ENCODE measurements at places on chromosomes 7 and 10. TPM values are rescaled to one million over a fixed set of nuclear protein-coding genes. Genes with fewer than 3 reads are reported as not detected.
A peak's percentile ranks its signal among the peaks of the same experiment; 100 is the strongest.

Gene LRRD1
- total RNA-seq: not detected

Gene RBM17
- 200 TPM for total RNA-seq

DNA sequence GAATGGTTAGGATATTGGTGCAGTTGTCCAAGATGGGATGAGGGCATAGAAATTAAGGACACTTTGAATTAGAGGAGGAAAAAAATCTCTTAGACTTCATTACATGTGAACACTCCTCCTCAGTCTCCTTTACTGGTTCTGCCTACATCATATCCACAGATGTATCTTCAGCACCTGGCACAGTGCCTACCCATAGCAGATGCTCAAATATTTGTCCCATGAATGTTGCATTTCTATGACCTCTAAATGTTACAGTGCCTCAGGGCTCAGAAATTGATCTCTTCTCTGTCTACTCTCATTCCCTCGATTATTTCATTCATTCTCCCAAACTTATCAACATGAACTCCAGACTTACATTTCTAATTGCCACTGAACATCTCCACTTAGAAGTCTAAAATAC is 17.1 kb downstream of the CNNM1 start:
- peaks cover 3% of the 10 kb centered on the region for H3K4me1 ChIP-seq
- H3K27me3 ChIP-seq: peaks cover 11% of the 10 kb centered on the region
- no peaks in the 10 kb centered on the region for H3K36me3 ChIP-seq
- H3K4me3 ChIP-seq: no peak overlapping the region
- no peak for DNase-seq
- no peak overlapping the region for H3K27ac ChIP-seq

- H3K4me3 ChIP-seq: no peak overlapping the region
- H3K4me1 ChIP-seq: peaks cover 9% of the 10 kb centered on the region
- H3K27me3 ChIP-seq: no peaks in the 10 kb centered on the region
- peaks cover 23% of the 10 kb centered on the region for H3K36me3 ChIP-seq
- no peak overlapping the region for H3K27ac ChIP-seq
- no peak for DNase-seq
Observed at GRCh38 chr10:118332948-118333710, 9.0 kb downstream of the FAM204A start.

- no peaks in the 10 kb centered on the region for H3K36me3 ChIP-seq
- DNase-seq: no peak
- no peak overlapping the region for H3K27ac ChIP-seq
- H3K4me1 ChIP-seq: peaks cover 17% of the 10 kb centered on the region
- H3K4me3 ChIP-seq: no peak overlapping the region
Observed at GRCh38 chr10:14500172-14500765, 169.5 kb upstream of the FRMD4A start.

DNA sequence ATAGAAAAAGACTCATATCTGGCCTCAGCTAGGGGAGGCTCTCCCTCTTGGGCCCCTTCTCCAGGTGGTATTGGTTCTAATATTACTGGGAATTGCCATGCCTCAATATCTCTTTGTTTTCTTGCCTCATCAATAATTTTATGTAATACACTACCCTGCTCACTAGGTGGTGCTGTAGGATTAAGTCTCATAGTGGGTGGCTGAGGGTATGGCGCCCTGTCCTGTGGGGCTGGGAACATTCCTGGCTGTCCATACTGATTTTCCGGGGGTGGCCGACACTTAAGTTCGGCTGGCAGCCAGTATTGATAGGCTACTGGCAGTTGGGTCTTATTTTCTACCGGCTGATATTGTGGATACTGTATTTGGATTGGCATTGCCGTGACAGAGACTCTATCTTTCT is 9.0 kb upstream of the TAS2R3 start:
- H3K27ac ChIP-seq: no peak overlapping the region
- no peaks in the 10 kb centered on the region for H3K27me3 ChIP-seq
- no peaks in the 10 kb centered on the region for H3K4me1 ChIP-seq
- no peak overlapping the region for H3K4me3 ChIP-seq
- H3K36me3 ChIP-seq: peaks cover 53% of the 10 kb centered on the region

GRCh38 chr10:70866424-70866823 is 21.9 kb downstream of the PCBD1 start:
- H3K27me3 ChIP-seq: no peaks in the 10 kb centered on the region
- no peak for DNase-seq
- H3K4me3 ChIP-seq: no peak overlapping the region

GRCh38 chr10:66552331-66552730 is 373.5 kb upstream of the LRRTM3 start:
- H3K27ac ChIP-seq: no peak overlapping the region
- no peak for DNase-seq
- H3K4me1 ChIP-seq: no peaks in the 10 kb centered on the region
- H3K4me3 ChIP-seq: no peak overlapping the region
- no peaks in the 10 kb centered on the region for H3K27me3 ChIP-seq

Gene ZNF804B
- not detected for total RNA-seq

DNA sequence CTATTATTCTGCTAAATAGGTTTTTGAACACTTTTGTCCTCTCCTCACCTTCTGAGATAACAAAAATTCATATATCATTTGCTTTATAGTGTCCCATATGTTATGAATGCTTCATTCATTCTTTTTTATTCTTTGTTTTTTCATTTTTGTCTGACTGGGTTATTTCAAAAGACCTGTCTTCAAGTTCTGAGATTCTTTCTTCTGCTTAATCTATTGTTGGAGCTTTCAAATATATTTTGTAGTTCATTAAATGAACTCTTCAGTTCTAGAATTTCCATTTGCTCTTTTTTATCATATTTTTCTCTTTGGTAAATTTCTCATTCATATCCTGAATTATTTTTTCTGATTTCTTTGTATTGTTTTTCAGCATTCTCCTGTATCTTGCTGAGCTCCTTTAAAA is 53.1 kb upstream of the SCIN start:
- peaks cover 20% of the 10 kb centered on the region for H3K27me3 ChIP-seq
- DNase-seq: no peak
- no peak overlapping the region for H3K27ac ChIP-seq
- no peak overlapping the region for H3K4me3 ChIP-seq

Gene SLC16A12
- not detected for total RNA-seq

DNA sequence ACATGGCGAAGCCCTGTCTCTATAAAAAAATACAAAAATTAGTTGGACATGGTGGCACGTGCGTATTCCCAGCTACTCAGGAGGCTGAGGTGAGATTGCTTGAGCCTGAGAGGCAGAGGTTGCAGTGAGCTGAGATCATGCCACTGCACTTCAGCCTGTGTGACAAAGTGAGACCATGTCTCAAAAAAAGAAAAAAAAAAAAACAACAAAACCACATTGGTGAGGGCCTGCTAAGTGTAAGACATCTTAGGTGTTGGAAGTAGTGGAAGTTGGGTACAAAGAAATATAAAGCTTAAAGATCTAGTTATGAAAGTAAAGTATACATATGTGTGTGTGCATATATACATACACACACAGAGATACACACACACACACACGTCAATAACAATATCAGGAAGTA is 228.0 kb downstream of the EXOC4 start:
- no peak overlapping the region for H3K4me3 ChIP-seq
- DNase-seq: no peak
- H3K36me3 ChIP-seq: peaks cover 18% of the 10 kb centered on the region
- H3K27me3 ChIP-seq: no peaks in the 10 kb centered on the region
- no peak overlapping the region for H3K27ac ChIP-seq

- no peak for DNase-seq
- peaks cover 3% of the 10 kb centered on the region for H3K27me3 ChIP-seq
- H3K4me1 ChIP-seq: no peaks in the 10 kb centered on the region
Observed at GRCh38 chr7:111987886-111988285, 218.3 kb downstream of the DOCK4 start.

- H3K4me1 ChIP-seq: peaks cover 5% of the 10 kb centered on the region
- H3K4me3 ChIP-seq: no peak overlapping the region
- no peak overlapping the region for H3K27ac ChIP-seq
- no peaks in the 10 kb centered on the region for H3K27me3 ChIP-seq
Observed at GRCh38 chr10:98260752-98261151, 7.2 kb downstream of the LOXL4 start.

Gene PKD1L1
- total RNA-seq: 0.34 TPM

Gene ABCB4
- 0.54 TPM for total RNA-seq

DNA sequence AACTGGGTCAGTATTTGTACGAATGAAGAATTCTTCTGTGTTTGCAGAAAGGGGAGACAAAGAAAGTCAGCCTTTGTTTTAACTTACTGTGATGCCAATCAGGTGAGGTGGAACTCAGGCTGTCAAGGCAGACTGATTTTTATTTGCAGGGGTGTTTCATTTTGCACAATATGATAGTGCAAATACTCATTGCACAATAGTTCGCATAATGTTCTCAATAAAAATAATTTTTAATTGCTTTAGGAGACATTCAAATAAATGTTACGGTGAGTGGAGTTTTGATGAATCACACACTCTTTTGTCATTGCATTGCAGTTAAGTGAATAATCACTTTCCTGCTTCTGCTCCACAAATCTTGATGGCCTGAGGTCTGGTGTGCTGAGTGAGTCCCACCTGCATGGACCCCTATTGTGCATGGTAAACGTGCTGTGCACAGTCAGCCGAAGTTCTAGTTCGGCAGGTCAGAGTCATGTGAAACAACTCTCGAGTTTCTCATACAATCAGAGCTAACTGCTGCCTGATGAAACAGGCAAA is 141.3 kb upstream of the FZD8 start:
- H3K4me3 ChIP-seq: no peak overlapping the region
- no peaks in the 10 kb centered on the region for H3K36me3 ChIP-seq
- H3K4me1 ChIP-seq: no peaks in the 10 kb centered on the region
- H3K27ac ChIP-seq: no peak overlapping the region
- no peaks in the 10 kb centered on the region for H3K27me3 ChIP-seq

DNA sequence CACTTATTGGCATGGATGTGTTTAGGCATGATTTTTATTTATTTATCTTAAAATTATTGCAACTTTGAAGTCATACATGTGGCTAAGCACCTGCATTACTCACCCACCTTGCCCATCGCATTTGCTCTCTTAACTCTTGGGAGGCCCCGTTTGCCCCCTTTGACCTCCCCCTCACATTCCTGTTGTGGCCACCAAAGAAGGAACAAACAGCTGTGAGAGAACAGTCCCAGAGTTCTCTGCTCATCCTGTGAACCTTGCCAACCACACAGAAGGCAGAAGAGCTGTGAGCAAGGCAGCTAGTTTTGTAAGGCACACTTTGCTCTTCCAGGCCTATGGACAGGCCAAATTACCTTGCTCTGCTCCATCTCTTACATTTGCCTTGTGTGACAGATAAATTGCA is 23.6 kb upstream of the FGL2 start:
- H3K4me3 ChIP-seq: no peak overlapping the region
- H3K27me3 ChIP-seq: no peaks in the 10 kb centered on the region
- peaks cover 16% of the 10 kb centered on the region for H3K4me1 ChIP-seq
- peaks cover 19% of the 10 kb centered on the region for H3K36me3 ChIP-seq

Gene MEOX2
- total RNA-seq: not detected

Gene CALHM1
- total RNA-seq: 0.94 TPM

DNA sequence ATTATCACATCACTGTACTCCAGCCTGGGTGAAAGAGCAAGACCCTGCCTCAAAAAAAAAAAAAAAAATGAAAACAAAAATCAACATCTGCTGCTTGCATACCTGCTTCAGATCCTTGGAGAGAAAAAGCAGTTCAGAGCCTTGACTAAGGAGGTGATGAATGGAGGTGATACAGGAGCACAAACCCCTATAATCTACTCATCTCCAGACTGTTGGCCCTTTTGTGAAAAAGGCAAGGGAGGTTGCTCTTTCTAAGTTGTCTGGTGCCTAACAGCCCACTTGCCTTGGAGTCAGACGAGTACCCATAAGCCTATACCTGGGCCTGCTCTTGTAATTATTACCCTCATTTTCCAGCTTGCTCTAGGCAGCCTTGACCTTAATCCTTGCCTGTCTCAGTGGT is 1.4 kb downstream of the SFXN2 start:
- no peak overlapping the region for H3K27ac ChIP-seq
- H3K36me3 ChIP-seq: peaks cover 13% of the 10 kb centered on the region
- H3K4me3 ChIP-seq: peak overlapping the region; percentile 41
- DNase-seq: no peak
- peaks cover 47% of the 10 kb centered on the region for H3K4me1 ChIP-seq

Gene UCN3
- not detected for total RNA-seq

DNA sequence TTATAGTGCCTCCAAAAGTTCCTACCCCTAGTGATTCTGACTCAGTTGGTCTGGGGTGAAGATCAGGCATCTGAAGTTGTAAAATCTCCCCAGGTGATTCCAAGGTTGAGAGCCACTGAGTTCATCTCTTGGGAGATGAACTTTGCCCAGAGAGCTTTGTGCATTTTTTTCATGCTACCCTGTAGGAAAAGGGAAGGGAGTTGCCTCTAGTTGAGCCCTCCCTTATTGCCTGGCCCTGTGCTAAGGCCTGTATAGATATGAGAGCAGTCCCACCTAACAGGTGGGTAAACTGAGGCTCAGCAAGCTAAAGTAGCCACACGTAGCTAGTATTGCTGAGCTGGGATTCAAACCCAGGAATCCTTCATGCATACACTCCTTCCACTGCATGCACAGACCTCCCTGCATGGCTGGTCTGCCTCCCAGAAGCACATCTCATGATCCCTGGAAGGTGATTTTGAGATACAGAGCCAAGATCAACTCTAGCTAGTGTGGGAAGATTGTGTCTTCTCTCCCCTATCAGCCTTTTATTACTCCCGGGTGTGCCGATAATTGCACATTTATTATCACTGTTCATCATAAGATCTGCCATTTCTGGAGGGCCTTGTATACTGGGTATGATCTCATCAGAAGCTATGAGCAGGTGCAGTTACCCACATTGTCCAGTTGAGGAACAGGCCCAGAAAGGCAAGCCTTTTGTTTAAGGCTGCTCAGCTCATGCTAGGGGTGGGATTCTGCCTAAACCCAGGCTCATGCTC is 47.0 kb downstream of the TBATA start:
- DNase-seq: no peak
- H3K4me1 ChIP-seq: peaks cover 13% of the 10 kb centered on the region
- no peaks in the 10 kb centered on the region for H3K36me3 ChIP-seq
- no peak overlapping the region for H3K4me3 ChIP-seq
- peaks cover 3% of the 10 kb centered on the region for H3K27me3 ChIP-seq

DNA sequence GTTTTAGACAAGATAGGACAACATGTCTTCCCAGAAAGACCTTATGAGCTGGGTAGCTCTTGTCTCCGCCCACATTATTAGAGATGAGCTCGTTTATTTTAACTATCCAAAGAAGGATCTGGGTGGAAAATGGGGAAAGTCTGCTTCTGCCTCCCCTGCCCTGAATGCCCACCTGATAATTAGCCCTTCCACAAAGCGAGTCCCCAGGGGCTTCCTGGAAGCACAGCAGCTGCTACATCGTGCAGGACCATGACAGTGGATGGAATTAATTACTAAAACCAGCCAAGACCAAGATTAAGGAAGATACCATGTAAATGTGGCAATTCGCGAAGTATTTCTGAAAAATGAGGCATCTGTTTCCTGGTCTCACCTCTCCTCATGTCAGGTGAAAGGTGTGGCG is 374.4 kb downstream of the PAXIP1 start:
- no peak overlapping the region for H3K4me3 ChIP-seq
- DNase-seq: no peak
- H3K27ac ChIP-seq: no peak overlapping the region
- H3K27me3 ChIP-seq: no peaks in the 10 kb centered on the region
- H3K36me3 ChIP-seq: no peaks in the 10 kb centered on the region

Gene MKX
- total RNA-seq: not detected

- no peaks in the 10 kb centered on the region for H3K4me1 ChIP-seq
- H3K4me3 ChIP-seq: no peak overlapping the region
Observed at GRCh38 chr10:130654726-130655125, 518.5 kb downstream of the GLRX3 start.

GRCh38 chr7:40536421-40536820 is 401.6 kb downstream of the SUGCT start:
- no peaks in the 10 kb centered on the region for H3K4me1 ChIP-seq
- no peak overlapping the region for H3K4me3 ChIP-seq
- H3K36me3 ChIP-seq: no peaks in the 10 kb centered on the region
- DNase-seq: no peak

All from activated naive CD8-positive, alpha-beta T cell treated with anti-CD3 and anti-CD28 coated beads, Interleukin-2, amount 10 ng/mL, durations not matched to agents 7 days and 5 days (primary cell).